ENCODE measurements at places on chromosomes 7 and 10.

- DNase-seq, result no peak
Measured at GRCh38 chr7:35694161-35694783, 663 bp downstream of the HERPUD2 start.

DNA sequence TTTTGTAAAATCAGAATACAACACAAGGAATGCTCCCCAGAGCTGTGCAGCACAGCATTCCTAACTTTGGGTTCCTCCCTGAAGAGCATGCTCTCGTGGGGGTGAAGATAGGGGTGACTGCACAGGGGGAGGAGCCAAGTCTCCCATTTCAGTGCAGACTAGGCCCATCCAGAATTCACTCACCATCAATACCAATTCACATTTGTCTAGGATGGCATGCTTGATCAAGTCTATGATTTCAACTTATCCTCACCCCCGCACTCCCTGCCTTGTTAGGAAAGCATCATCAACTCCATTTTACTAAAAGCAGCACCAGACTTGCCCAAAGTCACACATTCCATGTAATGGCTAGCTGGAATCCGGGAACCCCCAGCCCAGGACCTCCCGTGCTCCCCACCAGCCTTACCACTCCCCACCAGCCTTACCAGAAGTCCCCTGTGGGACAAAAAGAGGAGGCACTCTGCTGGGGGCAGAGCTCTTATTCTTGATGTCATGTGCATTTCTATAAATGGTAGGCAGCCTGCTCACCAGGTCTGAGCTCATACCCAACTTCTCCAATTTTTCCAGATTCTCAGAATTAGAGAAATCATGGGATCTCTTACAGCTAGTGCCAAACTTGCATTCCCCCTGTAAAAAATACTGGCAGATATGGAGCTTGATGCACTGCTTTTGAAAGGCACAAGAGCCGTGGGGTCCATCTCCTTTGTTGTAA lies 6.2 kb downstream of the PARP12 start:
- no peak for DNase-seq

GRCh38 chr7:4297918-4298219 lies 384.2 kb upstream of the FOXK1 start:
- DNase-seq, result no peak

GRCh38 chr10:5555881-5556280 lies 31.1 kb downstream of the CALML3 start:
- DNase-seq, result no peak

GRCh38 chr10:104327745-104328645 lies 10.3 kb downstream of the ITPRIP start:
- DNase-seq, result peak; percentile 79

GRCh38 chr7:133843341-133843740 lies 283.8 kb upstream of the LRGUK start:
- no peak for DNase-seq

DNA sequence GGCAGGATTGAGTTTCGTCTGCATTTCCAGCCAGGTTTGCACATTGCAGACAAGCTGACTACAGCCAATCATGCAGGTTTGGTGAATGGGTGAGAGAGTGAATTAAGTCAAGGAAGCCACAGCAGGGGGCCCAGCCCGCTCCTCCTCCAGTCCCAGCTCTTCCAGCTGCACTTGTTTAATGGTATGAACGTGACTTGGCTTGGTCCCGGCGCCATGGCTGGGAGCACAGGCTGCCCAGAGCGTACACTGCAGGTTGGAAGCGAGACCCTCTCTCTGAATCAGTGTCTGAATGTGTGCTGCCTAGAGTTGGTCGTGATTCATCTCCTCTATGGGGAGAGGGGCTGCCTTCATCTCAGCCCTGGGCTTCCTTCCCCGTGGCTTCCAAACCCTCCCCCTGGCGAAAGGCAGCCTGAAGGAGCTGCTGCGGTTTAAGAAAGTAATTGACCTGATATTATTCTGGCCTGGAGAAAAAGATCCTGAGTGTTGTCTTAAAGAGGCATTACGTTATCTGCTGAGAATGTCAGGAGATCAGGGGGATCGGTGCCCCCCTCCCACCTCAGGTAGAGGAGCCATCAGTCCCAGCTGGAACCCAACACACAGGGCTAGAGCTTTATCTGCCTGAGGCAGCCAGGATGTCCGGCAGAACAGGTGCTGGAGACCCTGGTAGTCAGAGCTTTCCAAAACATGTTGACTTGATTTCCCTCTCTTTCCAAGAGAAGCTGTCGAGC lies 132.1 kb downstream of the COL26A1 start:
- peak; percentile 56 for DNase-seq

DNA sequence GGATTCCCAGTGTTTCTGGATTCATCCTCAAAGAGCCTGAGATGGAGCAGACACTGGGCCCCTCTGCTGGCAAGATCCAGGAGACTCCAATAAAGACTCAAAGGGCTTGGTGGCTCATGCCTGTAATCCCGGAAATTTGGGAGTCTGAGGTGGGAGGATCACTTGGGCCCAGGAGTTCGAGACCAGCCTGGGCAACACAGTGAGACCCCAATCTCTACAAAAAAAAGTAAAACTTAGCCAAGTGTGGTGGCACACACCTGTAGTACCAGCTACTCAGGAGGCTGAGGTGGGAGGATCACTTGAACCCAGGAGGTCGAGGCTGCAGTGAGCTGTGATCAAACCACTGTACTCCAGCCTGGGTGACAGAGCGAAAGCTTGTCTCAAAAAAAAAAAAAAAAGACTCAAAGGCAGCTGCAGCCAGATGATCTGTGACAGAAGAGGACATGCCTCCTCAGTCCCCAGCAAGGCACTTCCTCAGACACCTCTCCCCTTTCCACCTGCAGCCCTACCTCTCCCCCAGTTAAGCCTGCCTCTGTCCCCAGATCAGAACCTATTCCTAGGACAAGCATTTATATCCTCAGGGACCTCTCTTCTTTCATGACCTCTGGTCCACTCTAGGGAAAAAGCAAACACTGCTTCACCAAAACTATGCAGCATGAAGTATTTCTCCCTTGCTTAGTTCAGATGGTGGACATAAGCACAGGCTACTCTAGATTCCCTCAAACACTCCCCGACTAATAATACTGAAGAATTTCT lies 27.9 kb downstream of the PDLIM1 start:
- DNase-seq, result no peak

DNA sequence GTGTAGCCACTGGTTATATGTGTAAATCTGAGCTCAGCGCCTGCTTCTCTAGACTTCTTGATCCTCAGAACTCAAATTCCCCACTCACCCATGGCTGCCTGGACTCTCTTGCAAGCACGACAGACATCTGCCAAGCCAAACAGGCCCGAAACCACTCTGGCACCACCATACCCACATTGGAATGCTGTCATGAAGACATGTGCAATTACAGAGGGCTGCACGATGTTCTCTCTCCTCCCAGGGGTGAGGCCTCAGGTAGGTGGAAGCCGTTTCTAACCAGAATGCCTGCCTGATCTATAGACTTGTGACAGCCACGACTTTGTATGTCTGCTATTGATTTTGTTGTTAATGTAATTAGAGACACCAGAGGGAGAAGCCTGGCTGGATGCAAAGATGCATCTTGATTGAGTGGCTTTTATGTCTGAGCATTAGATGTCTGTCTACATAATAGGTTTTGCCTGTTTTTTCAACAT lies 4.0 kb downstream of the BAMBI start:
- DNase-seq, result peak; percentile 74

- DNase-seq, result peak; percentile 49
Measured at GRCh38 chr10:70551466-70551865, 51.1 kb downstream of the PRF1 start.

DNA sequence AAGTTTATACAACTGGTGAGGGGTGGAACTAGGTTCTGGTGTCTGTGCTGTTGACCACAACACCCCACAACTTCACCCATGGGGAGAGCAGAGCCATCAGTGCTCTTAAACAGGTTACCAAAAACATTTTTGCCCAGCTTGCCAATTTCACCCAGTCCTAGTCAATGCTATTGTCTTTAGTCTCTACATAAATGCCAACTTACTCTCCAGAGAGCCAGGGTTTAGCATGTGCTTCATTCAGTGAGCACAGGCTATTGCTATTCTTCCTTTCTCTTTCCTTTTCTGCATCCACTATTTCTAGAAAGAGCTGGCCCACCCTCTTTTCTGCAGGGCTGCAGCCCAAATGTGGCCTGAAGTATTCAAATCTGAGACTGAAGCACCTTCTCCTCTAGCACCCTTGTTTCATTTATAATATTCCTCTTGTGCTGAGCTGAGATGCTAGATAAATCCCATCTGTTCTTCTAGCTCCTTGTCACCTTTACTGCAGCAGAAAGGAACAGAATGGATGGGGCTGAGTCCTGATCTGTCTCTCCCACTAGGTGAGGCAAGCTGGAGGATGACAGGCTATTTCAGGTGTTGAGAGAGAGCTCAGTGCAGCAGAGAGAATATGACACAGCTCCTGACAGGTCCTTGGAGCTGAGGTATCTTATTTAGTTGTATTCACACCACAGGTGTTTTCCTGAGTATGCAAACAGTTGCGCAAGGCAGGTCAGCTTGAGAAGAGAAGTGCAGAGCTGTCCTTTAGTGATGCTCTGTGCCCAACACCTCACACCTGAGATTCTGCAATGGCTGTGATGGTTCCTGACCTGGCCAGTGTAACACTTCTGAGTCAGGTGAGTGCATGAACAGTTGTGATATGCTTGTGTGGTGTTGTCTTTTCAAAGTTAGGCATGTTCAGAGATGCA lies 819.2 kb downstream of the CCSER2 start:
- no peak for DNase-seq

DNA sequence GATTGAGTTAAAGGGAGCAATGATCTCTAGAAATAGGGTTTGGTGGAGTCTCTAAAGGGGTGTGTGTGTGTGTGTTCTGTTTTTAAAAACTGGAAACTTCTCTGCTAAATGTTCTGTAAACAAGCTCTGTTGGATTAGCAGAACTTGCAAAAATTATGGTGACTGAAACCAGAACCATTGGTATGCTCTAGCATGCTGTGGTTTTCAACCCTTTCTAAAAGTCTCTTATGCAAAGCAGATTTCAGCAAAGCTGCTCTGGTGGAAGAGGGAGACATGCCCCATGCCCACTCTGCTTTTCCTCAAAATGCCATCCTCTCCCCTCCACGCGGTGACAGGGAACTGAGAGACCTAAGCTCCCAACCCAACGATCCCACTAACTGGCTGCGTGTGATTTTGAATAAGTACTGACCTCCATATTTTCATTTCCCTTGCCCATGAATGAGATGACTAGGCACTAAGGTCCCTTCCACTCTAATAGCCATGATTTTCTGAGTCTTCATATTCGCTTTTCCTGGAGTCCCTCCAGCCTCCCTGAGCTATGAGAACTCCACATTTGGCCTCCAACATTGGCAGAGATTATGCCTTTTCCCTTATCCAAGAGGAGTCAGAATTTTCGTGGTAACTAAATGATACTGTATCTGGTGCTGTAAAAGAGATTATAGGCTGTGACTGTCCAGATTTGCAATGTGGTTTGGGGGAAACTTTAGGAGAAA lies 117.3 kb upstream of the PALS2 start:
- no peak for DNase-seq

DNA sequence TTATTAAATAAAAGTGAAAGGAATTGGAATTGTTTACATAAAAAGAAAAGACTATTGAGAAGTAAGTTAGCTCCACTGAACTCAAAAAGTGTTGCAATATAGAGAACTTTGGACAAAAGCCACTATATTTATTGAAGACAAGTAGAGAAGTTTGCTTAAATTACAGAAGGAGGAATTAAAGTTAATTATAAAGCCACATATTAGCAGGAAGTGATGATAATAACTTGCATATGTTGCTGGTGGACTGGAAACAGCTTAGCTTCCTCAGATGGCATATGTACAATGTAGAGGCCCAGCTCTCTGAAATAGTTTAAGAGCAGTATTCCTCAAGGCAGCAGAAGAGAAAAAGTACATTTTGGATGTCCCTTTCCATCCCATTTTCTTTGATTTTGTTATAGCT lies 400.7 kb downstream of the GATA3 start:
- DNase-seq, result no peak

DNA sequence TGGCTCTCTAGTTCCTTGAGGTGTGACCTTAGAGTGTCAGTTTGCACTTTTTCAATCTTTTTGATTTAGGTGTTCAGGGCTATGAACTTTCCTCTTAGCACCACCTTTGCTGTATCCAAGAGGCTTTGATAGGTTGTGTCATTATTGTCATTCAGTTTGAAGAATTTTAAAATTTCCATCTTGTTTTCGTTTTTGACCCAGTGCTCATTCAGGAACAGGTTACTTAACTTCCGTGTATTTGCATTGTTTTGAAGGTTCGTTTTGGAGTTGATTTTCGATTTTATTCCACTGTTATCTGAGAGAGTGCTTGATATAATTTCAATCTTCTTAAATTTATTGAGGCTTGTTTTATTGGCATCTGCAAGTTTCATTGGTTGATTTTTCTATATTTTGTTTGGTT lies 37.3 kb downstream of the FANK1 start:
- DNase-seq, result no peak

GRCh38 chr10:119634219-119634544 lies 17.0 kb upstream of the BAG3 start:
- peak; percentile 29 for DNase-seq

DNA sequence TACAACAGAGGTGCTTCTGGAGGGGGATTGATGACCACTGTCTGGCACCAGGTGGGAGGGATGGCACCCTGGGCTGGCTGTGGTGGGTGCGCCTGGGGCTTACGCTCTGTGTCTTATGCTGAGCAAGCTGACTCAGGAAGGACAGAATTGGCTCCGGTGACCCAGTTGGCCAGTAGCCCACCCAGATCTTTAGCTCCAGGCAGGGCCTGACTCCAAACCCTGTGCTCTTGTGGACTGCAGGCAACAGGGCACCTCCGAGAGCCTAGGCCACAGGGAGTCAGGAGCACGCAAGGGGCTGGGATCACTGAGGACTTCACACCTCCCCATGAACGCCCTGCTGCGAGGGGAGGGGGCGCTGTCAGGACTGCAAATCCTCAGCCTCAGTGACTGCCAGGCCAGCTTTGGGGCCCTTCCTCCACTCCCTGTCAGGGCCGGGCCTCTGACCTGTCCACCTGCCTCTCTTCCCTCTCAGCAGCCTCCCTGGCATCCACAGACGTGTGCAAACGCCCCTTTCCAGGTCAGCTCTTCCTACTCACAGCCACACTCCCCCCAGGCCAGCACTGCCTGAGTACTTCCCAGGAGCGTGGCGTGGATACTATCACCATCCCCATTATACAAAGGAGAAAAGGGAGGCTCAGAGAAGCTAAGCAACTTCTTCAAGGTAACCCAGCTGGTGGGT lies 118.7 kb downstream of the SLIT1 start:
- peak; percentile 16 for DNase-seq

DNA sequence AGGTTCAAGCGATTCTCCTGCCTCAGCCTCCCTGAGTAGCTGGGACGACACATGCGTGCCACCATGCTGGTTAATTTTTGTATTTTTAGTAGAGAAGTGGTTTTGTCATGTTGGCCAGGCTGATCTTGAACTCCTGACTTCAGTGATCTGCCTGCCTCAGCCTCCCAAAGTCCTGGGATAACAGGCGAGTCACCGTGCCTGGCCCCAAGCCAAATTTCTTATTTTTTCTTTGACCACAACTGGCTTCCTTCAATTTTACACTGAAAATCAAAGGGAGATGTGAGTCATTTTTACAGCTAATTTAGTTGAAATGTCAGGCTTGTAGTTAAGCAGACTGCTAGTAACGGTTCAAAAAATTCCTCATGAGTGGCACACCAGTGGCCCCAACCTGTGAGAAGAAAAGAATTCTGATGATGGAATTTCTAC lies 7.8 kb downstream of the RNF216 start:
- no peak for DNase-seq

- peak; percentile 82 for DNase-seq
Measured at GRCh38 chr10:22252224-22252800, 34.5 kb upstream of the EBLN1 start.

Measured in femur (tissue), 1 donor.